ENCODE measurements at places on chromosomes 1 and 21. TPM values are rescaled to one million over a fixed set of nuclear protein-coding genes. Genes with fewer than 3 reads are reported as not detected.

- DNase-seq, result no peak
Observed at GRCh38 chr21:41411449-41412089, 14.5 kb upstream of the MX1 start.

DNA sequence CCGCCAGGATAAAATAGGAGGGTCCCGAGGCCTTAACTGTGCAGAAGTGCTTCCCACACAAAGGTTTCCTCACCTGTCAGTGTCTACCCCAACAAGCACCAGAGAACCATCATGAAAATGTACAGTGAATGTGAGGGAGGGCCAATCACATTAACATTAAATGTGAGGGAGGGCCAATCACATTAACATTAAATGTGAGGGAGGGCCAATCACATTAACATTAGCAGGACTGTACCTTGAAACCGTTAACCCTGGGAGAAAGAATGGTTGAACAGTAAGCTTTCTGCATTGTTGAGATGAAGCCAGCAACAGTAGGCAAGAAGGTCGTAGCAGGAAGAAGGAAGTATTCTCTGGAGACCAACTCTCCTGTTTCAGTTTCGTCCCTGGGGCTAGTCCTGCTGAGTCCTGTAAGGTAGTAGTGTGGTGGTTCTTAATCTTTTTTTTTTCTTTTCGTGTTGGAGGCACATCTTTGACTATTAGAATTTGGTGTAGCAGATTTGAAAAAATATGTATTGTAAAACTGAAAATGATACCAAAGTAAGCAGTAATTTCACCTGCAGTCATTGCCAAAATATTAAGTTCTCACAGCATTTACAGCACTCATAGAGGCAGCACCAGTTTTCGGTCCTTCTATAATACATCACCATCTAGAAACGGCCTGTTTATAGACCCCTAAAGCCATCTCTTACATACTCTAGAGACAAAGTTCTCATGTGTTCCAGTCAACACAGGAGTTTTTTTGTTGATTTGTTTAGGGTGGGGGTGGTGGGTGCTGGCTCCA lies 98.6 kb upstream of the PPP2R5A start:
- peak; percentile 83 for DNase-seq

DNA sequence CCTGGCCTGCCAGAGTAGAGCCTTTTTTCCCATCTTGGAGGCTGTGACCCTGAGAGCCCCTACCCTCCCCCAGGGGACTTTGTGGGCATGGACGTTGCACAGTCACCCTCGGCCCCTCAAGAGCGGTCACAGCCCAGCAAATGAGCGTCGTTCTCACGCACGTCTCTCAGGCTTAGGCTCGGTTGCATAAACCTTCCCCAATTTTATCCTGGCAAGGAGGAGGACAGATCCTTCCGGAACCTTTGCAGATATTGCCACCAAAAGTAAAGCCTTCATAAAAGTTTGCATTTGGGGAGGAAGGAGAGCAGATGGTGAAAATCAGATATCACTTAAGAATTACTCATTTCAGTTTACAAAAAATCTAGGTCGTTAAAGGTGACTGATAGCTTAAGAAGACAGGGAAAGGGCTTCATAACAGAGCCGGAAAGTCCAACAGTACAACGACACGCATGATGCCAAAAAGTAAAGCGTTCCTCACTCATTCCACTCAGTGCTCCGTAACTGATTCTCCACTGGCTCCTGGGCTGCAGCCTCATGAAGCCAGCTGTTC lies 29.3 kb downstream of the PDE9A start:
- no peak for DNase-seq

Gene GBP6
- 0.03 TPM for polyA plus RNA-seq

DNA sequence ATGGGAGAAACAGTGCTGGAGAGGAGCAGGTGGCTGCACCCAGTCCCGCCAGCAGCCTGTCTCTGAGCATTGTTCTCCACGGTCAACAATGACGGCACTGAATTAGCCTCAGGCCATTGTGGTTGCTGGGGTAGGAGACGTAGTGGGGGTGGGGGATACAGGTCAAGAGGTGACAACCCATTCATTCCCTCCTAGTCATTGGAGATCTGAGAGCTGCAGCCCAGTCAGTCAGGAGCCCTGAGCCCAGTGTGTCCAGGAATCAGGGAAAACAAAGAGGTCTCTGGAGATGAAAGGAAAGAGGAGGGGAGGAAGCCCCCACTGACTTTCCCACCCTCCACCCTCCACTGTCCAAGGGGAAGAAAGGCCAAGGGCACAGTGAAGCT lies 15.3 kb downstream of the SMIM12 start:
- DNase-seq, result no peak

DNA sequence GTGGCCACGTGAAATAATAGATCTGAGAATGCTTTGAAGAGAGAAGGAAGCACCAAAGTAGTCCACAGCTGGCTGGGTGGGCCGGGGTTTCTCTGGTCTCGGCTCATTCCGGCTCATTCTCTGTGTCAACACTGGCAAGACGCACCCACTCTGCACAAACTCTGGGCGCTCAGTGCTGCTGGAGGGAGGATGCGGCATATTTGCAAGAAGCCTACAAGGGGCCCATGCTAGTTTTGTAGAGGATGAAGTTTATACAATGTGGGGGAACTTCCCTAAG lies 28.8 kb upstream of the TMPRSS2 start:
- no peak for DNase-seq

DNA sequence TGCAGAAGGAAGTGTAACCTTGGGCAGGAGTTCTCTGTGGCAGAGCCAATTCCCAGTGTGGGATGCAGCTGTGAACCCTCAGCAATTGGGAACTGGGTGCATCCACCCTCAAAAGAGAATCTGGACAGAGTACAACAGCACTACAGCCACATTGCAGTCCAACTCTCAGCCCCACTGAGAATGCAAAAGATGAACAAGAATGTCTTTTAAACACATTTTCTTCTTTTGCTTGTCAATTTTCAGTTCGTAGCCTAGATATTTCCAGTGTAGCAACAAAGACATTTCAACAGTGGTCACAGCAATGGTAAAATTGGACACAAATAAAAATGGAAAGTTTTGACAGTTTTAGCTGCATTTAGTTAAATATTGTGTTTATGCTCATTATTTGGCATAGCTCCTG lies 114.0 kb upstream of the APP start:
- no peak for DNase-seq

Gene CFAP107
- not detected for polyA plus RNA-seq

DNA sequence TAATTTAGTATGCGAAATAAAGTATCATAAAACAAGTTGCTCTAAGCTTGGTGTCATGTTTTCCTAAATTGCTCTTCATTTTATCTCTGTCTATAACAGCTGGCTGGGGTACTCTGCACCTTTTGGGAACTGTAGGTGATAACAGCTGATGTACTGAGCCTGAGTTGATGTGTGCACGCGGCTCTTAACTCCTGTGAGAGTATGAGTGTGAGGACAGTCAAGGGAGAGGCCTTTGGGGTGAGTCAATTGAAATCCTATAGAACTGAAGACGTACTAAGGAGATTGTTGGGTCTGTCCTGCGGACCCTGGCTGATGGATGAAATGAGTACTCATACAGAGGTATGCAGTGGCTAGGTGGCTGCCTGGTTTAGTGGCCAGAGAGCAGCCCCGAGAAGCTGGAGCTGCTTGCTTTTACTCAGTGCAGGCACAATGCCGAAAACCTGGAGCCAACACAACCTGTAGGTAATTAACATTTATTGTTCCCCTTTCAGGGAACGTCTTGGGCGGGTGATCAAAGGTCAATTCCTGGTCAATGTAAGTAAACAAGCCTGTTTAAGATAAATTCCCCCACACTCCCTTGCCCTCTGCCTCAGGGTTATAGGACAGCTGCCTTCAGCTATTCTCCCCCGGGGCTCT lies 188.5 kb downstream of the PRDM2 start:
- DNase-seq, result peak; percentile 88
